ENCODE measurements at places on chromosomes 5 and 9.

GRCh38 chr5:57470339-57470738 is 12.3 kb downstream of the ACTBL2 start:
- no peak for DNase-seq

DNA sequence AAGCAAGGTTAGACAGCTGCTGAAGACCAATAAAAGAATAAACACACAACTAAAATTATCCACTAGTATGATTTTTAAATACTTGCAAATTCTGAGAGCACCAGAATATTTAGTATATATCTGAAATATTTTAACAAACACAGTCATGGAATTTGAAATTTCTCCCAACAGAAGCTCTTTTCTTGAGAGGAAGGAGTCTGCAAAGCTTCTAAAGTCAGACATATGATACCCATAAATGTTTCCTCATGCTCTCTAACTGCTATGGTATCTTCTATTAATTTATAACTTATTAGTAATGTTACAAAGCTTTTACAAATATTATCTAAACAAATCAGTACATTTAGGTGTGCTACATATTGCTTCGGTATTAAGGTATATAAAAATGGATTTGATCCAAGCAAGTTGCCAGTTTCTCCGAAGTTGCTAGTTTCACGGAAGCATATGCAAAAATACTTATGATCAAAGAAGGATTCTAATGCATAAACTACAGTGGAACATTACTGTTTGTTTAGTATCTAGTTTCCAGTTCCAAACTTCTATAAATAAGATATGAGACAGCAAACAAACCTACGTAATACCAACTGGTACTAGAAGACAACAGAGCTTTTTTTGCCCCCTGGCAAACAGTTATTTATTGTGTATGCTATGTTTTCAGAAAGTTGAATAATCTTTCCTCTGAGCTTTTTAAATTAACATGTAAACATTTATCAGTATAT is 22.0 kb downstream of the FNIP1 start:
- no peak for DNase-seq

DNA sequence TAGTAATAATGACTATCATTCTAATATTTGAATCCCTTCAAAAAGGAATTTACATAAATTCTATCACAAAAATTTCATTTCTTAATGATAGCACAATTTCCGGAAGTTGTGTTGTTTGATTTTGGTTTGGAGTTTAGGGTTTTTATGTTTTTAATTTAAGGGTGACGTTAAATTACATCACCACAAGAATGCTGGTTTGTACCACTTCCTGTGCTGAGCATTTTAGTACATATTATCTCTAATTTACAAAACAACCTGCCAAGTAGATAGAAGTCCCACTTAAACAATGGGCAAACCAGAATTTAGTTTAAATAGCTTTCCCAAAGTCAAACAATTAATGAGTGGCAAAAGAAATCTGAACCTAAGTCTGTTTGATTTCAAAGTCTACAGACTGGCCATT is 63.4 kb downstream of the DENND1A start:
- DNase-seq: no peak

DNA sequence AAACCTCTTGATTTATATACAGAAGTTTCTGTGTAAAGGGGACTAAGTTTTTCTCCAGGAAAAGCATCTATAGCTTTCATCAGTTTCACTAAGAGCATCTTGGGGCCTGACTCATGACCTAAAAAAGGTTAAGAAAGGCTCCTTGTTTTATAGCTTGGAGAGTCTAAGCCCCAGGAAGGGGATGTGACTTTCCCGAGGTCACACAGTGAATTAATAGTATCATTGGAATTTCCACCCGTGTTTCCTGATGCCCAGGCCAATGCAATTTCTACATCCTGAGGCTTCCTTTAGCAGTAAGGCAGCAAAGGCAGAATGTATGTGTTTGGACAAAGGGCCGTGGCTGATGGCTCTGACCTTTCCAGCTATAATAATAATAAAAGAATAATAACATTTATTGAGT is 8.6 kb downstream of the MORN5 start:
- DNase-seq: no peak

DNA sequence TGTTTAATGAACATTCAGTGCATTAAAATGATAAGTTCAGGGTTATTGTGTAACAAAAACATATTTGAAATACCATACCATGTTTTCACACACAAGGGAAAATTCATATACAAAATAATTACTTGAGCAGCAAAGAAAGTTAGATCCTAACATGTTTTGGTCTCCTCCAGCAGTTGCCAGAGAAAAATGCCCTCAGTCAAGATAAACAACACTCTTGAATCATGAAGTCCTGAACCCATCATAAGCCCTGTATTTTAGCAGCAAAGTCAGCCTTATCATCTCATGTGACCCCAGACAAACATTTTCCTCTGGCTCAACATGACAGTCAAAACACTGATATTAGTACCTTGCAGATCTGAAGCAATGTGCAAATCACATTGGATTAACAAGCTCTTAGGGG is 1541.1 kb upstream of the WWC1 start:
- no peak for DNase-seq

- DNase-seq: no peak
Measured at GRCh38 chr9:21903380-21903965, 90.7 kb downstream of the CDKN2A start.

DNA sequence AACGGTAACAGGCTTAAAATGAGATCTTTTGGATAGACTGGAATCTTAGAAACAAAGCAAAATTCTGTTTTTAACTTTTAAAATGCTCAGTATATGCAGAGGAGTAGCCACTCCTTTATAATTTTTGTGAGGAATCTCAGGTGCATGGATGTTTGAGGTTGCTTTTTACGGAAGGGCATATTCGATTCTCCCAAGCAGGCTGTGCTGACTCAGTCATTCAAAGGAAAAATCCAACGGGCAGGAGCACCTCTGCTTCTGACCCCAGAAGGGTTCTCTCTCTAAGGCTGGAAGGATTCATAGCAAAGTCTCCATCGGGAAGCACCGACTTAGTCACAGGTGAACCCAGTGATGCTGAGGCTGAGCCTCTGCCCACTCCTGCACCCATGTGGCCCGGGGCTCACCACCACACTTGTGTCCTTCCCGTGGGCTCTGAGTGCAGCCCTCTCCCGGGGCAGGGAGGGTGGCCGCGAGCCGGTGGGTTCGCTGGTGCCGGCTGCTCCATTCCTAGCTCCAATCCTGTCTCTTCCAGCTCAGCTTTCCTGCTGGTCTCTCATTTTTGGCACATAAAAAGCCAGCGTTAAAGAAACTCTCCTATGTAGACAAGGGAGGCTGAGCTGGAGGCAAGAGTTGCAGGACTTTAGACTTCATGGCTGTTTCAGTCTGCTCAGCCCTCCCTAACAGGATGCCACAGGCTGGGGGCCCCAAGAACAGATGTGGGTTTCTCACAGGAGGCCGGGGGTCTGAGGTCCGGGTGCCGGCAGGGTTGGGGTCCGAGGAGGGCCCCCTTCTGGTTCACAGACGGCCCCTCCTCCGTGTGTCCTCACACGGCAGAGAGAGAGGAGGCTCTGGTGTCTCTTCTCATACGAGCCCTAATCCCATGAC is 135.6 kb upstream of the LPCAT1 start:
- DNase-seq: no peak

DNA sequence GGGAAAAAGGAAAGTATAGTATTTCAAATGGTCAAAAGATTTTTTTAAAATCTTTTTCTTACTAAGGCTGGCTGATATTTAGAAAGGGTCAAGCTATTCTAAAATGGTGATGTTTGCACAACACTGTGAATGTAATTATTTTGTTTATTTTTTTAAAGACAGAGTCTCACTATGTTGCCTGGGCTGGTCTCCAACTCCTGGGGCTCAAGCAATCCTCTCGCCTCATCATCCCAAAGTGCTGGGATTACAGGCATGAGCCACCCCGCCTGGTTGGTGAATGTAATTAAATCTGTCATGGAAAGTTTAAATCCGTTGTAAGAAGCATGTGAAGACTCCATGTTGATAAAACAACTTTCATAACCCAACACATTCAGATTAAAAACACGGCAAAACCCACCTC is 2.6 kb downstream of the UBTD2 start:
- DNase-seq: peak; percentile 35

- no peak for DNase-seq
Measured at GRCh38 chr5:145801195-145801594, 33.9 kb downstream of the PRELID2 start.

GRCh38 chr9:119273984-119274665 is 95.1 kb downstream of the BRINP1 start:
- no peak for DNase-seq

DNA sequence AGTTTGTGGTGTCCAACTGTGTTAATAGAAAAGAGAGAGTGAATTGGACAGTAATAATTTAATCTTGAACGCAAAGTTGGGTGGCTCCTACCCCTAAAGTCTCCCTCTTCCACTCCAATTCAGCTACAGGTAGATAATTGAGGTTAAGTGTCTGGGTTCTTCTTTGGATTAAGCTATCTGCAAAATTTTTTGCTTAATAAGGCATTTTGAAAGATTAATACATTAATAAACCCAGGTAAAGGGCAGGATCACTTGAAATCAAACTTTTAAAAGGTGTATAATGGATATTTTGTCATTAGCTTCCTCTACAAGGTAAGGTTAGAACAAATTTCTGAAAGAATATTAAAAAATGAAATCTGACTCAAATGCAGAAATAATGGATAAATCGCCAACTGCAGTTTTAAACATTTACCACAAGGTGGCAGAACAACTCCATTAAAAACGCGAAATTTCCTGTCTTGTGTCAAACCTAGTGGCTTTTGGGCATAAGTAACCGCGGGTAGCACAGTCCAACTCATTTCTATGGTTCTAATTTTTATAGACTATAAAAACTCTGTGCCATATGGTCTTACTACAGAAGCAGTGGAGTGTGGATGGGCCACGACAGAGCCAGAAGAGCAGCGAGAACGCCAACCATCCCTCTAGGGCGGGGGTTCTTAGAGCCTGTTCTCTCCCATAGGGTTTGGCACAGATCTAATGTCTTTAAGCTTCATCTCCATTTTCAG is 276.5 kb downstream of the ARHGEF28 start:
- DNase-seq: peak; percentile 26

DNA sequence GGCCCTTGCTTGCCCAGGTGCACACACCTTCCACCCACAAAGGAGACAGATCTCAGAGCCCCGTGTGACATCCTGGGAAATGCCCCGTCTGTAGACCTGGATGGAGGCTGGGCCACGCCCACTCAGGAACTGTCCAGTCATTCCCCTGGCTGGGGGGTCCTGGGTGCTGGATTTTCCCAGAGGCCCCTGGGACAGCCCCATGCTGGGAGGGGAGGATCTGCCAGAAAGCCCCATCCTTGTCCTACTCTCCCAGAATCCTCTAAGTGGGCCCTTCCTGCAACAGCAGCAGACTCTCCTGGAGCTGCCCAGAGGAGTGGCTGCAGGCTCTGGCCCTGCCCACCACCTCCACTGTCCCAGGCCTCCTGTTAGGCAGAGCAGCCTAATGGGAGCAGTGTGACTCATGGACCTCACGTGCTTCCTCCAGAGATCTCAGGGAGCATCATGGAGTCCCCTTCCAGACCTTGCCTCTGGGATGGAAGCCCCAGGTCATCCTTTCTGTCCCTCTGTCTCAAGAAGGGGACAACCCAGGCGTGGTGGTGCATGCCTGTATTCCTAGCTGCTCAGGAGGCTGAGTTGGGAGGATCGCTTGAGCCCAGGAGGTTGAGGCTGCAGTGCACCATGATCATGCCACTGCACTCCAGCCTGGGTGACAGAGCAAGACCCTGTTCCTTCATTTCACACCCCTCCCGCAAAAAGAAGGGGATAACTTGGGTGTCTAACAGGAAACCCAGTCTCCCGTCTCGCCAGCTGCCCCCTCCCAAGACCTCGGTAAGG is 51.7 kb downstream of the JADE2 start:
- no peak for DNase-seq

GRCh38 chr5:68229416-68229815 is 13.9 kb downstream of the PIK3R1 start:
- DNase-seq: no peak

DNA sequence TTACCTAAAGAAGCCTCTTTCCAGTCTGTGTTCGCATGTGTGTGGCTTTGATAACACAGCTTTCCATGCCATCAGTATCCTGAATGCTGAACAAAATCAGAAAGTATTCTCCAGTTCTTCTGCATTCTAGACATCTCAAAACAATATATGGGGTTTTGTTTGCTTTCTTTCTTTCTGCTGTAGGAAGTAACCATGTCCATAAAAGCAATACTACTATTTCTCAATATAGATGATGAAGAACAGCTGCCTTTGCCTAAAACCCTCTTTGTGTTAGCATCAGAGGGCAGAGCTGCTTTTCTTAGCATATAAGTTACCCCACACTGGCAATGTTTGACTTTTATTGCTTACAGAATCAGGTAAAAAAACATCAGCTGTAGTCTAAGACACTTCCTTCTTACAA is 963.6 kb downstream of the CDH12 start:
- no peak for DNase-seq

GRCh38 chr5:108255468-108255867 is 126.4 kb downstream of the FBXL17 start:
- no peak for DNase-seq

- no peak for DNase-seq
Measured at GRCh38 chr9:138007918-138008841, 130.6 kb downstream of the CACNA1B start.

DNA sequence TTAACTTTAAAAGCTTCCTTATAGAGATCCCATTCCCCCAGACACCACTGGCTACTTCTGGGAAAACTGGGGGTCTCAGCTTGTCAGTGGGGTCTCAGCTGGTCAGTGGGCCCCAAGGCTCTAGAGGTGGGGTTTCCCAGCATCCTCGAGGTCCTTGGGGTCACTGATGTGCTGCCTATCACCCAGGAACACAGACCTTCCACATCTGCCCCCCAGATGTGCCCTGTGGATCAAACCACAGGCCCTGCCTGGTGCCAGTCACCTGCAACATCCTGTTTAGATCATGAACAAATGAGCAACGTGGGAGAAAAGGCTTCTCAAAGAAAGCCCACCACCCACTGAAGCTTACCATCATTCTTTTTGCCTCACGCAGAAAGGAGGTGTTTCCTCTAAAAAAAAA is 165.6 kb upstream of the FSTL4 start:
- no peak for DNase-seq

DNA sequence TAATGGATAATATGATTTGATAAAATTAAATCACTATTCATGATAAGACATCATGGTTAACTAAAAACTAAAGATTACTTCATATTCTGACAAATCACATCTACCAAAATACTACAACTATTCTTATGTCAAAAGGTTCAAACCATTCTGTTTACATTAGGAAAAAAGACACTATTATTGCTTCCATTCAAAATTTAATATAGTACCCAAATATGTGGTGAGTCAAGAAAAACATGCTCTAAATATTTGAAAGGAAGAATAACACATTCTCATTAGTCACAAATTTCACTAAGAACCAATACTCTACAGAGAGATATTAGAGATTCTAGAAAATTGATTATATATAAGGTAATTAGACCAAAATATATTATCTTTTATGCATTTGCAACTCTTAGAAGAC is 234.0 kb downstream of the TMEM232 start:
- DNase-seq: no peak

- DNase-seq: no peak
Measured at GRCh38 chr9:18405240-18405639, 68.7 kb upstream of the ADAMTSL1 start.
